ENCODE measurements at places on chromosomes 6 and 20. TPM values are rescaled to one million over a fixed set of nuclear protein-coding genes. Genes with fewer than 3 reads are reported as not detected.

DNA sequence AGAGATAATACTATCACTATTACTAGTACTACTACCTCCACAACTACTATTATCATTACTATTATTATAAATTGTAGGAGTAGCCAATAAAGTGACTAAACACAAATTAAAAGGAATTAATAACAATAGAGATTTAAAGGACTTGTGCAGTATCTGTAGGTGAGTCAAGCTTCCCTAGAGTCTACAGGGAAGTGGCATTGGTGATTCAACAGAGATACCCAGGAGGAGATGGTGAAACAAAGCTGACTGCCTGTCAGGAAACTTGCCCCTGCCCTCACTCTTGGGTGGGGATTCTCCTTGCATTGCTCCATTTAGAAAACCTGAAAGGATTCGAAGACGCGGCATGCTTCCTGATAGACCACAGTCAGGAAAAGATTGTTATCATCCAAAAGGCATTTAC is 23.3 kb upstream of the BCLAF1 start:
- DNase-seq, result no peak

DNA sequence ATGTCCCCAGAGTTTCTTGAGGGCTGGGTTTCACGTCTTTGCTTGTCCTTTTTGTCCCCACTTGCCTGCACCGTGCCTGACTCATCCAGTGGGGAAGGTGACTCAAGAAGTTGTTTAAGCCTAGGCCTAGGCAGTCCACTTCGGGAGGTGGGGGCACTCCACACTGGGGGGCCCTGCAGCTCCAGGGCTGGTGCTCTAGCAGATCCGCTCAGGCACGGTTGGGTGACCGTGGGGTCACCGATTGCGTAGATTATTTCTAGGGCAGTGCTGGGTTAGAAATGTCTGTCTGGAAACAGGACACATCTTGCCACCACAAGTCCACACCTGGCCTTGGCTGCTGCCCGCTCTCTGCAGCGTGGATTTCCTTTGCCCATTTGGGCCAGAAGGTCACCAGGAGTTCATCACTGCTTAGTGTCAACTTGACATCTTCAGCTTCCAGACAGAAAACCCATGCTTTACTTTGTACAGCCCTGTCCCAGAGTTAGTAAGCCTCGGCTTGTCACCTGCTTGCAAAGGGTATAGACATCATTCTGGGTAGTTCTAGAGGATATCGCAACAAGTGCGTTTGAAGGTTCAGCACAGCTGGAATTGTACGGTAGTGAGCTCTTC is 13.6 kb upstream of the C20orf144 start:
- no peak for DNase-seq

- no peak for DNase-seq
Observed at GRCh38 chr20:5785146-5785545, 34.9 kb downstream of the SHLD1 start.

The CLIC1 gene
- 139 TPM for total RNA-seq

The HACE1 gene
- 25.9 TPM for total RNA-seq

The GGTLC1 gene
- not detected for total RNA-seq

Measured in mesothelial cell of epicardium (in vitro differentiated cells).